Activated T-cell treated with anti-CD3 and anti-CD28 coated beads, Interleukin-2, amount 50 U/mL, for 48 hours (primary cell): ENCODE measurements at places on chromosomes 16 and 17.

- DNase-seq: peak; percentile 76
These were observed 468.7 kb upstream of the C16orf82 start for GRCh38 chr16:26598061-26598460.

- no peak for DNase-seq
These were observed 22.9 kb downstream of the ADAM11 start for GRCh38 chr17:44781551-44782325.

DNA sequence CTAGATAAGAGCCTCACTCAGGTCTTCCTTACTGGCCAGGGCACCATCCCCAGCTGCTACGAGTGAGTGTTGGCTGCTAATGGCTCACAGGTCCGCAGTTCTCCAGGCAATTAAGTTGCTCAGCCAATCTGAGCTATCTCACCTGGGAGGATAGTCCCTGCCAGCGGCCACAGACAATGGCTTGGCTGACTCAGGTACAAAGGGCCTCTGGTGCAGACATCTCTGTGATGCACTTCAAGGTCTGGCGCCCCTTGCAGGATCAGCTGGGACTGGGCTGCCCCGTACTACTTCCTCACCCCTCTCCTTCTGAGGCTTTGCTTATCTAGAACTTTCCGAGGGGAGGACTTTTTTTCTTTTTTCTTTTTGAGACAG lies 49.2 kb upstream of the EMP2 start:
- DNase-seq: no peak

DNA sequence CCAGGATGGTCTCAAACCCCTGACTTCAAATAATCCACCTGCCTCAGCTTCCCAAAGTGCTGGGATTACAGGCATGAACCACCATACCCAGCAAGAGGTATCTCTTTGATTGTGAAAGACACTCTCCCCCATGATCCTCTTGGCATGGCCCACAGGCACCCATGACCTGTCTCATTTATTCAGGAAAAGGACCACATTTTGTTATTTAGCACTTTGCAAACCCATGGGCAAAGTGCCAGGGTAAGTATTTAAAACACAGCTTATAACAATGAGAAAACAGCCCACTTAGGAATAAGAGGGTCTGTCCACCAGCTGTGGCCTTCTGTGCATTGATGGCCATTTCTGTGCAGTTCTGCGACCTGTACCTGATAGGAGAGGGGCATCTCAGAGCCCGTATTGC lies 12.8 kb upstream of the AKTIP start:
- no peak for DNase-seq

DNA sequence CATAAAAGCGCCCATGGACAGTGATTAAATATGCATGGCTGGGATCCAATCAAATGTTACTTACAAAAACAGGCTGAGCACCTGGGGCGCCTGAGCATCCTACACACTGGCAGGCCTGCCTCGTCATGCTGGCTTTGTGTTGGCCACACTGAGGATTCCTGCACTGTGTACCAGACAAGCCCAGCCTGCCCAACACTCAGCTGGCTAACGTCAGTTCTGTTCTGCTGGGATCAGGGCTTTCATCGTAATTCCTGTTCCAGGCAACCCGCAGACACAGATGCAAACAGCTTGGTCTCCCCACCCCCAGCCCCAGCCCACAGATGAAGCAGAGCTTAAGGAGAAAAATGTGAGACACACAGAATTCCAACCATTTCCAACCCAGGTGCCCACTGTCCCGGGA lies 30.7 kb downstream of the PIMREG start:
- DNase-seq: no peak

GRCh38 chr16:56814537-56815432 lies 50.2 kb upstream of the SLC12A3 start:
- DNase-seq: no peak

GRCh38 chr17:27226611-27227230 lies 67.2 kb upstream of the WSB1 start:
- no peak for DNase-seq
